ENCODE measurements at places on chromosomes 1 and 21.

GRCh38 chr1:110084227-110085078 is 14.0 kb upstream of the ALX3 start:
- DNase-seq = peak; percentile 87

DNA sequence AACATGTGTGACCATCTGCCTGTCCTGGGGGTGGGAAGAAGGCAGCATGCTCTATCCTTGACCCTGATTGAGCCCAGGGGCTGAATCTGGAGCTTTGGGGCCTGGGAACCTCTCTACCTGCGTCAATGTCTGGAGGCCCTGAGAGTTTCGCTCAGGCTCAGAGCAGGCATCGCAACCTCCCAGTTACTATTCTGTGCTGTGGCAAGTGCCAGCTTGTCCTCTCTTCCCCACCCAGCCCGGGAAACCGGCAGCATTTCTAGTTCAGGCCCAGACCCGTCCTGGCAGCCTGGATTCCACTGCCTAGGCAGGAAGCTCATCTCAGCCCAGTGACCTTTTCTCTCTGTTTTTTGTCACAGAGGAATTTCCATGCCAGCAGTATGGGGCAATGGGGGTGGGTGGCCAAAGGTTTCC is 10.0 kb upstream of the IRF6 start:
- no peak for DNase-seq

- no peak for DNase-seq
These were observed 100.7 kb upstream of the TNFSF4 start for GRCh38 chr1:173307845-173308244.

DNA sequence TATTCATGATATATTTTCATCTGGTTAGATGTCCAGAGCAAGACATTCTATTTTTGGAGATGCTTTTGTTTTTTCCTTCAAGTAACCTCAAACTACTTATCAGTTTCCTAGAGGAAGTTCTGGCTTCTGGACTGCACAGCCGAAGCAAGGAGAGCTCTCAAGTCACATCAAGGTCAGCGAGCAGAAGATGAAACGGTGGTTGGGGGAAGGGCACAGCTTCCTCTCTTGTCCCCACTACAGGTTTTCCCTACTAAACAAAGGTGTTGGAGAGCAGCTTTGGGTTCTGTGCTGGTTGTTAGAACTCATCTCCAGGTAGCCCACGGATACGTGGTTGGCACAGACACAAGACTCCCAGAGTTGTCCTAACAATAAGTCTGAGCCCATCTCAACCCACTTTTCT is 5.1 kb upstream of the PLEKHO1 start:
- no peak for DNase-seq

DNA sequence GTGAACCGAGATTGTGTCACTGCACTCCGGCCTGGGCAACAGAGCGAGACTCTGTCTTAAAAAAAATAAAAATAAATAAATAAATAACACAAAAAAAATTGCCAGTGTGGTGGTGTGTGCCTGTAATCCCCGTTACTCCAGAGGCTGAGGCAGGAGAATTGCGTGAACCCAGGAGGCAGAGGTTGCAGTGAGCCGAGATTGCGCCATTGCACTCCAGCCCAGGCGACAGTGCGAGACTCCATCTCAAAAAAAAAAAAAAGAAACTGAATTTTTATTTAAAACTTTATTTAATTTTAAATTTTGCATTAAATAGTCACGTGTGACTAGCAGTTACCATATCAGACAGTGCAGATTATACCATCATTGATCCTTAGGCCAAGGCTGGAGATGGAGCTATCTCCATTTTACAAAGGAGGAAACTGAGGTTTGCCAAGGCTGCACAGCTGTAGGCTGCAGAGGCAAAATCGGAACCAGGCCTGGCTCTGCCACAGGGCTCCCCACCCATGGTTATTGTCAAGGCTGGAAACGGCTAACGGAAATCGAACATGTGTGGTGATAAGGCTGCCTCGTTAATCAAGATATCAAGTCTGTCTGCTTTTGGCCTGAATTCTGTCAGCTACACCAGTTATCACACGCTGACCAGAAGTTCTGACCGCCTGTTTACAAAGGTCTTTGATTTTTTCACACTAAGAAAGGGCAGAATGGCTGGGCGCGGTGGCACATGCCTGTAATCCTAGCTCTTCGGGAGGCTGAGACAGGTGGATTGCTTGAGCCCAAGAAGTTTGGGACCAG is 20.5 kb downstream of the HSPG2 start:
- no peak for DNase-seq

GRCh38 chr1:182192215-182192614 is 130.7 kb upstream of the ZNF648 start:
- DNase-seq = no peak

DNA sequence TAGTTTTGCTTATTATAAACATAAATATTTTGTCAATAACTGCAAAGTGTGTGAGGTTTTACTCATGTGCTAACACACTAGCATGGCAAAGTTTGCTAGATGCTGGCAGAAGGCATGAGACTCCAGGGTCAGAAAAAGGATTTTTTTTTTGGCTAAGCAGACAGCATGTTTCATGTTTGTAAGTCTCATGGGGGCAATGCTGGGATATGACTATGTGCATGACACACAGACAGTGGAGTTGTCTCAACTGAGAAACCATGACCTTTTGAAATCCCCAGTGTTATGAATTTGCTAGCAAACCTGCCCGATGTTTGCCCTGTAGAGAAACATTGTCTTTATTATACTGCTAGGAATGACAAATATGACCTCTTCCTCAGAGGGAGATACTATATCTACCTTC is 448.2 kb downstream of the BRINP3 start:
- DNase-seq = no peak

DNA sequence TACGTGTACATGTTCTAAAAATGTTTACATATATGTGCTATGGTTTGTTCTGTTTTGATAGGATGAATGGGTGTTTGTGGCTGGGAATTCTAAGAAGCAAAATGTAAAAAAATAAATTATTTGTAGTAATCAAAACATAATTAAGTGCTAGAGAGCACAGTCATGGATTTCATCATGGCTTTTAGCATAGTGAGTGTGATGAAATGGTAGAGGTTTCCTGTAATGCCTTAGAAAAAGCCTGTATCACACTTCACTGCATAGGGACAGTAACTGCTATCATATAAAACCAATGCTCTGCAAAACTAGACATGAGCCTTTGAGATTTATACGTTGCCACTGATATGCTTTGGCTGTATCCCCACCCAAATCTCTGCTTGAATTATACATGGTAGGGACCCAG is 99.8 kb downstream of the PTGER3 start:
- DNase-seq = no peak
